ENCODE measurements at places on chromosomes 11 and 22.

- no peak for DNase-seq
Observed at GRCh38 chr11:11988681-11989261, 19.7 kb downstream of the DKK3 start.

DNA sequence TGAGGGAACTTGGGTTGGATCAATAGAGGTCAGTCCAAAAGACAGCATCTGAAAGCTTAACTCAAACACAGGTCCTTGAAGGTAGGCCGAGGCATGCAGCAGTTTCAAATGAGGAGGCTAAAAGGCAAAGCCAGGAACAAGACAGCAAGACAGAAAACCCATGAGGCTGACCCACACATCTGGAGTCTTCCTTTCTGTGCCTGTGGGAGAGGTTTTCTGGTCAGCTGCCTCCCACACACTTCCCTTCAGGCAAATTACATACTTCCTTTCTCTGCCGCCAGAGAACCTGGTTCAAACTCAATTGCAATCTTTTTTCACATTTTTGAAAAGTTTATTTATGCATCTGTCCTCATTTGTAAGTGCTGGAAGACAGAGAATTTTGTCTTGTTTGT lies 29.8 kb upstream of the CRTAM start:
- DNase-seq: no peak

DNA sequence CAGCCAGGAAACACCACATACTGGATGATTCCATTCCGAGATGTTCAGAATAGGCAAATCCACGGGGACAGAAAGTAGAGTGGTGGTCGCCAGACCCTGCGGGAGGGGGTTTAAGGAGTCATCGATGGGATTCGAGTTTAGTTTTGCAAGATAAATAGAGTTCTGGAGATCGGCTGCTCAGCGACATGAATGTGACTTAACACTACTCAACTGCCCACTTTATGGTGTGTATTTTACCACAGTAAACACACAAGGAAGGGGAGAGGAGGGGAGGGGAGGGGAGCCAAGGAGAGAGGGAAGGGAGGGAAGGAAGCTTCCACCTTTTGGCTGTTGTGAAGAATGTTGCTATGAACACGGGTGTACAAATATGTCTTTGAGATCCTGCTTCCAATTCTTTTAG lies 10.4 kb upstream of the ARHGAP8 start:
- no peak for DNase-seq

DNA sequence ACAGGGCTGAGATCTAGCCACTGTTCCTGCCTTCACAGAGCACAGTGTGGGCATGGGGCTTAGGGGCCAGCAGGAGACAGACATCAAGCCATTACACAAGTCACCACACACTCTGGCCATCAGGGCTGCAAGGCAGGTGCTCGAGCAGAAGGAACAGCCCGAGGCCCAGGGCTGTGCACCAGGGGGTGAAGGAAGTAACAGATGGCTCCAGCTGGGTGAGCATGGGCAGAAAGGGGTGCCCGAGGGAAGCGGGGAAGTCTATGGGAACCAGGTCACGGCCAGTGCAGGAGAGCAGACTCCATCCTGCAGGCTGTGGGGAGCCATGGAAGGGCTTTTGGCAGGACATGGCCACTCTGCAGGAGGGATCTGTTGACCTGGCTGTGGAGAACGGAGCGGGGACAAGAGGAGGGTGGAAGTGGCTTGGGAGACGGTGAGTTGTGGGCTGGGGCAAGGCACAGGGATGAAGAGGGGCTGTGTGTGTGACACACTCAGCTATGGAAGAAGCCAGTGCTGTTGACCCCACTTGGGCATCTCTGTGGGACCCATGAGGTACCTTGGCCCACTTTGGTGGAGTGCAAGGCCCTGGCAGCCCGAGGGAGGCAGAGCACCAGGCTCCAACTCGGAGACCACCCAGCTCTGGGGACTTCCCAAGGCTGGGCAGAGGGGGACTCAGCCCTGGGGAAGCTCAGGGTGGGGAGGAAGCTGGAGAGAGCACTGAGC lies 3.6 kb downstream of the C11orf68 start:
- no peak for DNase-seq

GRCh38 chr11:36240801-36241200 lies 48.4 kb downstream of the COMMD9 start:
- DNase-seq: no peak
